Activated CD8-positive, alpha-beta memory T cell treated with anti-CD3 and anti-CD28 coated beads for 36 hours (primary cell): ENCODE measurements at places on chromosomes 16 and 17. TPM values are rescaled to one million over a fixed set of nuclear protein-coding genes. Genes with fewer than 3 reads are reported as not detected.

CLEC10A gene
- total RNA-seq: not detected

SSH2 gene
- total RNA-seq: 27.3 TPM

CDYL2 gene
- total RNA-seq: 37.8 TPM

MMP28 gene
- not detected for total RNA-seq

GLIS2 gene
- total RNA-seq: 0.25 TPM

TSPOAP1 gene
- total RNA-seq: 7.3 TPM

CDH8 gene
- not detected for total RNA-seq

MMP25 gene
- 2.2 TPM for total RNA-seq

ITGAX gene
- 4.3 TPM for total RNA-seq

KAT7 gene
- 60.5 TPM for total RNA-seq

RNF112 gene
- 0.06 TPM for total RNA-seq

TUBB3 gene
- total RNA-seq: 0.31 TPM

TP53TG3F gene
- not detected for total RNA-seq

GFAP gene
- total RNA-seq: not detected

TMEM114 gene
- not detected for total RNA-seq

TAF1C gene
- 48.3 TPM for total RNA-seq

TBX2 gene
- not detected for total RNA-seq

SNAI3 gene
- 2.3 TPM for total RNA-seq

PRRT2 gene
- 0.67 TPM for total RNA-seq

EVI2B gene
- total RNA-seq: 19.5 TPM

ARL17B gene
- 16.2 TPM for total RNA-seq

PDE6G gene
- total RNA-seq: 2.5 TPM

PMP22 gene
- total RNA-seq: 0.38 TPM

ATMIN gene
- total RNA-seq: 27.3 TPM

EFCAB5 gene
- total RNA-seq: 0.69 TPM

OR1A1 gene
- total RNA-seq: not detected

TNFSF13 gene
- total RNA-seq: 1.1 TPM

PRDM7 gene
- total RNA-seq: not detected

CCDC102A gene
- 17.2 TPM for total RNA-seq

ABHD15 gene
- 17.9 TPM for total RNA-seq

STXBP4 gene
- total RNA-seq: 7.4 TPM

CHAD gene
- total RNA-seq: not detected

IGSF6 gene
- total RNA-seq: 0.08 TPM

KRTAP4-4 gene
- not detected for total RNA-seq

CRISPLD2 gene
- 0.04 TPM for total RNA-seq

WNT9B gene
- total RNA-seq: not detected

MYH8 gene
- total RNA-seq: not detected

NRN1L gene
- 1.1 TPM for total RNA-seq

NAGS gene
- 0.63 TPM for total RNA-seq

TMEM235 gene
- total RNA-seq: not detected

HBM gene
- total RNA-seq: not detected

OGFOD3 gene
- 29.2 TPM for total RNA-seq
